ENCODE measurements at places on chromosomes 1 and 21. TPM values are rescaled to one million over a fixed set of nuclear protein-coding genes. Genes with fewer than 3 reads are reported as not detected.

Gene SLAMF1
- not detected for total RNA-seq

Gene SMG7
- 20.8 TPM for total RNA-seq

Gene LCE1D
- total RNA-seq: not detected

Gene TMEM269
- not detected for total RNA-seq

Gene SPRR2A
- not detected for total RNA-seq

Gene KCNJ6
- under 0.01 TPM for total RNA-seq
